ENCODE measurements at places on chromosomes 11 and 22. TPM values are rescaled to one million over a fixed set of nuclear protein-coding genes. Genes with fewer than 3 reads are reported as not detected.
A peak's percentile ranks its signal among the peaks of the same experiment; 100 is the strongest.

The ARRB1 gene
- total RNA-seq = 1.0 TPM

- H3K4me1 ChIP-seq = peaks cover 11% of the 10 kb centered on the region
- no peak for DNase-seq
- H3K36me3 ChIP-seq = no peaks in the 10 kb centered on the region
- peak overlapping the region; percentile 95 for H3K4me3 ChIP-seq
- H3K27me3 ChIP-seq = no peaks in the 10 kb centered on the region
These were observed 1.1 kb downstream of the ZBTB44 start for GRCh38 chr11:130313383-130314183.

- H3K4me1 ChIP-seq = no peaks in the 10 kb centered on the region
- H3K4me3 ChIP-seq = no peak overlapping the region
- H3K27me3 ChIP-seq = peaks cover 14% of the 10 kb centered on the region
- H3K27ac ChIP-seq = no peak overlapping the region
- DNase-seq = no peak
- H3K36me3 ChIP-seq = no peaks in the 10 kb centered on the region
These were observed 59.7 kb upstream of the KCNQ1OT1 start for GRCh38 chr11:2759228-2760195.

- peaks cover 100% of the 10 kb centered on the region for H3K27me3 ChIP-seq
- H3K4me3 ChIP-seq = no peak overlapping the region
- peak; percentile 63 for DNase-seq
- peaks cover 5% of the 10 kb centered on the region for H3K4me1 ChIP-seq
- H3K27ac ChIP-seq = no peak overlapping the region
- no peaks in the 10 kb centered on the region for H3K36me3 ChIP-seq
These were observed 84.2 kb downstream of the ZNF280B start for GRCh38 chr22:22424210-22424800.

DNA sequence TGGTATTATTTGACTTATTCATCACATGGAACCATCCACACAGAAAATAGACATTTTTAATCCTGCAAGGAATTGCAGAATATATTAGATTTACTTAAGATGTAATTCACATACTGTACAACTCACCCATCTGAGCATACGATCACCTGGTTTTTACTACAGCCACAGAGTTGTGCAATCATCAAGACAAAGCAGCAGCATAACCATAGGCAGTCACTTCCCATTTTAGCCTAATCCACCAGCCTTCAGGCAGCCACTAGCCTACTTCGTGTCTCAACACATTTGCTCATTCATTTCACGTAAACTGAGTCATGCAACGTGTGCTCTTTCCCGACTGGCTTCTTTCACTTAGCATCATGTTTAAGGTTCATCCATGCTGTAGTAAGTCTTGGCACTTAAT lies 23.0 kb downstream of the PIWIL3 start:
- no peak overlapping the region for H3K27ac ChIP-seq
- no peak for DNase-seq
- no peaks in the 10 kb centered on the region for H3K27me3 ChIP-seq
- no peaks in the 10 kb centered on the region for H3K4me1 ChIP-seq
- H3K36me3 ChIP-seq = no peaks in the 10 kb centered on the region
- no peak overlapping the region for H3K4me3 ChIP-seq

- H3K4me3 ChIP-seq = no peak overlapping the region
- no peaks in the 10 kb centered on the region for H3K4me1 ChIP-seq
- H3K36me3 ChIP-seq = no peaks in the 10 kb centered on the region
These were observed 225.2 kb downstream of the BUD13 start for GRCh38 chr11:116547571-116547970.

GRCh38 chr11:116792869-116793771 lies 1.4 kb upstream of the APOA5 start:
- peaks cover 11% of the 10 kb centered on the region for H3K27me3 ChIP-seq
- H3K27ac ChIP-seq = no peak overlapping the region
- H3K4me3 ChIP-seq = no peak overlapping the region
- no peaks in the 10 kb centered on the region for H3K36me3 ChIP-seq
- no peak for DNase-seq

DNA sequence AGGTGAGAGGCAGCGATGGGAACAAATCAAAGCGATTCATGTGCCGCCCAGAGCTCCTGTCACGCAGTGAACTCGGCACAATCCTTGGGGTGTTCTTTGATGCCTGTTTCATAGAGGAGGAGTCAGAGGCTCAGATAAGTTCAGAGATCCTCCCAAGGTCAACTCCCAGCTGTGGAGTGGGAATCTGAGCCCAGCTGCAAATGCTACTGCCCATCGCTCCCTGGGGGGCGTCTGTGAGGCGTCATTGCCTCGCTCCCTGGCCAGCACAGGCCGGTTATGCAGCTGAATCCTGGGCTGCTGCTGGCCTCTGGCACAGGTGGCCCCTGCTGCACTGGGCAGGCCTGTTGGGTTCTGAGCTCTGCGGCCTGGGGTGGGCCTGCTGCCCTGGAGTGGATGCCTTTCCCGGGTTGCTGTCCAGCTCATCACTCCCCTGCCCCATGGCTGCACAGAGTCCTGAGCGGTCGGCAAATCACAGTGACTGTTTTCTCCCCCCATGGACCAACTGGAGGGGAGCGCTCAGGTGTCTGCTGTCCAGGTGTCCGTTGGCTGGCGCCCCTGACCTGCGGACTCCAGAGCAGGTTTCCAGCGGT lies 36.3 kb upstream of the SHISAL1 start:
- no peak overlapping the region for H3K27ac ChIP-seq
- no peak overlapping the region for H3K4me3 ChIP-seq
- H3K4me1 ChIP-seq = peaks cover 18% of the 10 kb centered on the region
- H3K27me3 ChIP-seq = no peaks in the 10 kb centered on the region
- no peaks in the 10 kb centered on the region for H3K36me3 ChIP-seq
- no peak for DNase-seq

GRCh38 chr11:124916370-124916710 lies 2.7 kb upstream of the HEPN1 start:
- no peak overlapping the region for H3K27ac ChIP-seq
- H3K4me1 ChIP-seq = peaks cover 15% of the 10 kb centered on the region
- peaks cover 30% of the 10 kb centered on the region for H3K27me3 ChIP-seq
- no peak for DNase-seq
- no peak overlapping the region for H3K4me3 ChIP-seq
- H3K36me3 ChIP-seq = no peaks in the 10 kb centered on the region

Measured in neural progenitor cell (in vitro differentiated cells).